ENCODE measurements at places on chromosomes 6 and 20.

GRCh38 chr6:5782783-5783547 is 223.8 kb downstream of the NRN1 start:
- no peak for DNase-seq

- DNase-seq: no peak
These were observed 475.3 kb upstream of the SOX4 start for GRCh38 chr6:21118216-21118780.

DNA sequence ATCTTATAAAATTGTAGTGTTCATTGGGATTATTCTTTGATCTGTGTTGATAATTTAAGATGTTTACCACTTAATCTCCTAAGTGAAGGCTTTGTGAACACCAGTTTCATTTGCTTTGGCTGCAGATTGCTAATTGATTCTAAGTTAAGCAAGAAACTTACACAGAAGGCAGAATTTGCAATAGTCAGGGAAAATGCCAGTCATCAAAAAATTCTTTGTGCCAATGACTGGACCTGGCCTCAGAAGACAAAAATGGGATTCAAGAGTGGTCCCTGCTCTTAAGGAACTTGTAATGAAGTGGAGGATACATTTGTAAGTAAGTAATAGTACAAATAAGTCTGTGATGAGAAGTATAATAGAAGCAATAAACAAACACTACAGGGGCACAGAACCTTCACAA is 63.3 kb upstream of the EXOC2 start:
- DNase-seq: no peak

DNA sequence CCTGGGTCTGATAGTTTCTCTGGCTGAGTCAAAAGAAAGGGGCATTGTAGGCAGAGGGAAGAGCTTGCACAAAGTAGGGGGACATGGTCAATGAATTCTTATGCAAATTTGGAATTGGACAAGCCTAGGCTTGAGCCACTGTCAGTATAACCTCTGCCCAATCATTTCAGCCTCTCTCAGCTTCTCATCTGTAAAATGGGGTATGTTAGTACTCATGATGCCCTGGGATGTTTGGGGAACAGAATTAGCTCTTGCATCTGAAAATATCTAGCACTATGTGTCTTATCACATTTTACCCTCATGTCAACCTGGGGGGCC is 148.6 kb downstream of the DHX35 start:
- DNase-seq: no peak

- no peak for DNase-seq
These were observed 623.4 kb downstream of the CDH26 start for GRCh38 chr20:60581606-60582115.

GRCh38 chr6:22145376-22145775 is 151.5 kb downstream of the PRL start:
- no peak for DNase-seq

- no peak for DNase-seq
These were observed 61.7 kb downstream of the ESF1 start for GRCh38 chr20:13723011-13723410.

- DNase-seq: no peak
These were observed 277.7 kb downstream of the NRN1 start for GRCh38 chr6:5729080-5729434.

DNA sequence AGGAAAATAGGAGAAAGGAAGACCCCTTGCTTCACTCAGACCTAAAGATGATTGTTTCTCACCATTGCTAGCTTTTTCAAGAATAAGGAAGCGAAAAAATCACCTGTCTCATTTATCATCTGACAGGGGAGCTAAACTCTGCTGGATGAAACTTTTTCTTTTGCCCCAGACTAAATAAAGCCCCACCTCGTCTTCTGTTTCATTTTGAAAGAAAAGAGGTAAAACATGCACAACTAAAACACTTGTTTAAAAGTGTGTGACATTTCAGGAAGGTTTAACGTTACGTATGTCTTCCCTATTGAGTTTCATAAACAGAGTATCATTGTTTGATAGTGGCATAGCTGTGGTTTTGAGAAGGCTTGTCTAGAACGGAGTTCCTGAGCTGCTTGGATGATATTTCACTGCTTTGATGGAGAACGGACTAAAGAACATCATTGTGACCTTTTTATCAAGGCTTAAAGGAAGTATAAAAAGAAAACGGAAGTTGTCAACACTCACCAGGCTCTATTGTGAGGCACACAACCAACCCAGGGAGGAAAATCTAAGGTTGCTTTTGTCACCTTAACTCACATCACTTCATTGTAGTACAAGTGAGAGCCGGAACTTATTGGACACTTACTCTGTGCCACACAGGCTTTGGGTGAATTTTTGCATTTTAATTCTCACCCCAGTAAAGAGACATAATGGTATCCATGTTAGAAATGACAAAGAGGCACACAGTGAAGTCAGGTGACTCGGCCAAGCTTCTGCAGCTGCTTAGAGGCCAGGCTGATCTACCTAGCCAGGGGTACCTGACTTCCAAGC is 29.5 kb downstream of the TSHZ2 start:
- no peak for DNase-seq

GRCh38 chr20:20462185-20462584 is 94.3 kb downstream of the INSM1 start:
- DNase-seq: no peak

DNA sequence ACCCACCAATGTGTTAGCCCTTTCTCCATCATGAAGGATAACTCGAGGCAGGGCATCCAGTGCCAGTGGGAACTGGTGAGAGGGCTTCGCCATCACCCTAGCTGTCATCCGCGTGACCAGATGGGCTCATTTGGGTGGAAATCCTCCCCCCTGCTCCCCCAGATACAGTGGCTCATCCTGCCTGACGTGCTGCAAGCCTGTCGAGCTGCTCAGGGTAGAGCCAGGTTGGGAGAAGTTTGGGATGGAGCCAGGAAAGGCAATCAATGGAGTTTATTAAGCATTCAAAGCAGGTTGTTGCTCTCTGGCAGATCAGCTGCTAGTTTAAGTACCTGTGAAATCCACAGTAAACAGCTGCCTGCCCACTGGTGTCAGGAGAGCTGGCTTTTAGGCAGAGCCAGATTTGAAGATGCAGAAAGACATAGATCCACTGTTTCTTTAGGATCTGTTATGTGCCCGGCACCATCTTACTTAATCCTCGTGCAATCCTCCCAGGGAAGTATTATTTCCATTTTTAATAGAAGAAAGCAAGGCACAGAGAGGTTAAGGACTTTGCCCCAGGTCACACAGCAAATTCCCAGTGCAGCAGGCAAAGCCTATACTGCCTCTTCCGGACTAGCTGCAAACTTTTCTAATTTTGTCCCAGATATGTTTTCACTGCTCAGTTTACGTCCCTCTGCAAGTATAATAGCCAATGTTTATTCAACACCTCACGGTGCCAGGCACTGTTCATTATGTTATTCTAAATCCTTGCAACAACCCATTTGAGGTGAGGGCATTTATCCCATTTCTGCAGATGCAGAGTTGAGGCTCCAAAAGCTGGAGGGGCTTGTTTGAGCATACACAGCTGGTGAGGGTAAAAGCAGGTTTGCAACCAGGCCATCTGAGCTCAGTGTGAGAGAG is 54.1 kb upstream of the KCNG1 start:
- no peak for DNase-seq

GRCh38 chr6:6458172-6458571 is 130.3 kb upstream of the LY86 start:
- DNase-seq: no peak

DNA sequence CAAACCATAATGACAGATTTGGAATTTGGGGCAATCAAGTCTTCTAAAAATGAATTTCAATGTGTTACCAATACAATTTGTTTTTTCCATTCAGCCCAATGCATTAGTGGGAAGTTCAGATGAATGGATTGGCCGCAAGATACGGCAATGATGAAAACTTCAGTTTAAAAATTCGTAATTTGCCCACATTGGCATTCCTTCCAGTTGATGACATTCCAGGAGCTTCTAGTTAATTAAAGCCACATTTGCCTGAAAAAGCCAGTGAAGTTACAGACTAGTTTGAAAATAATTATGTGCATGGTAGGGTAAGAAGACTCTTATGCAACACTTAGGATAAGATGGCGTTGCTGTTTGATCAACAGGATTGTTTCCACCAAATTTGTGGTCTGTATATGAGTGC is 46.2 kb downstream of the NHLRC1 start:
- no peak for DNase-seq

DNA sequence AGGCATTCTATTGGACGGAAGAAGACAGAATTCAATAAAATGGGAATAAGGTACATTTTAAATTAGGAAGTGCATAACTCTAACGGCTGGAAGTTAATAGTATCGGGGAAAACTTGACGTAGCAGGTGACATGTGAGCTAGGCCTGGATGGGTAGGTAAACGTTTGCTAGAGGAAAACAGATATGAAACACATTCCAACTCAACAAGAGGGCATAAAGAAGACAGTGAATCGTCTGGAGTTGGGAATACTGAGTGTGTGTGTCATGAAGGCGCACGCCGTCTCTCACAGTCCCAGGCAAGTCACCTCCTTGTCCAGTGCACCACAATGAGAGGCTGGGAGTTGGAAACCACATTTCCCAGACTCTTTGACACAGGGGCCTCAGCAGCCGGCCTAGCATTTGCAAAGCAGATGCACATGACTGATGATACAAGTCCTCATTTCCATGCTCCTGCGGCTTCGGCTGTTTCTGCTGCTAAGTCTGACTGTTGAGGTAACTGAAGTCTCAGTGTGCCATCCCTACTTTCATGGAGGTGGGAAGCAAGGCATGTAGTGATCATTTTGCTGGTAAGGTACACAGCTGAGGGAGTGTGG is 16.5 kb upstream of the NHSL1 start:
- no peak for DNase-seq

- DNase-seq: no peak
These were observed 169.5 kb upstream of the RIPOR2 start for GRCh38 chr6:25105070-25105925.

- DNase-seq: no peak
These were observed 15.9 kb upstream of the ITPR3 start for GRCh38 chr6:33604941-33605854.

- DNase-seq: no peak
These were observed 104.4 kb downstream of the SYNE1 start for GRCh38 chr6:152532556-152533422.

DNA sequence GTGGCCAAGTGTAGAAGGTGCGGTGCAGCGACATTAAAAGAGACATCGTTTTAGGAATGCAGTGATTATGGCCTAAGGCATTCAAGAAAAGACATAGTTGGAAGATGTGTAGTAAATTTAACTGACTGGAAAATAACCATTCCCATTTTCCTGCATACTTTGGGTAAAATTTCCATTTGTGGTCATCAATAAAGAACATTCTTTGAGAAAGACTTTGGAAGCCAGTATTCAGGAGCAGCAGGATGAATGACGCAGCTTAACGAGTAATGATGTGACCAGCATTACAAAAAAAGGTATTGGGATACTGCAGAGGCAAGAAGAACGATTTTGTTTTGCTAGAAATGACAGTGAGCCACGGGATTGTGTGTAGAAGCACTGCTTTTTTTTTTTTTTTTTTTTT is 7.0 kb upstream of the RWDD1 start:
- no peak for DNase-seq

DNA sequence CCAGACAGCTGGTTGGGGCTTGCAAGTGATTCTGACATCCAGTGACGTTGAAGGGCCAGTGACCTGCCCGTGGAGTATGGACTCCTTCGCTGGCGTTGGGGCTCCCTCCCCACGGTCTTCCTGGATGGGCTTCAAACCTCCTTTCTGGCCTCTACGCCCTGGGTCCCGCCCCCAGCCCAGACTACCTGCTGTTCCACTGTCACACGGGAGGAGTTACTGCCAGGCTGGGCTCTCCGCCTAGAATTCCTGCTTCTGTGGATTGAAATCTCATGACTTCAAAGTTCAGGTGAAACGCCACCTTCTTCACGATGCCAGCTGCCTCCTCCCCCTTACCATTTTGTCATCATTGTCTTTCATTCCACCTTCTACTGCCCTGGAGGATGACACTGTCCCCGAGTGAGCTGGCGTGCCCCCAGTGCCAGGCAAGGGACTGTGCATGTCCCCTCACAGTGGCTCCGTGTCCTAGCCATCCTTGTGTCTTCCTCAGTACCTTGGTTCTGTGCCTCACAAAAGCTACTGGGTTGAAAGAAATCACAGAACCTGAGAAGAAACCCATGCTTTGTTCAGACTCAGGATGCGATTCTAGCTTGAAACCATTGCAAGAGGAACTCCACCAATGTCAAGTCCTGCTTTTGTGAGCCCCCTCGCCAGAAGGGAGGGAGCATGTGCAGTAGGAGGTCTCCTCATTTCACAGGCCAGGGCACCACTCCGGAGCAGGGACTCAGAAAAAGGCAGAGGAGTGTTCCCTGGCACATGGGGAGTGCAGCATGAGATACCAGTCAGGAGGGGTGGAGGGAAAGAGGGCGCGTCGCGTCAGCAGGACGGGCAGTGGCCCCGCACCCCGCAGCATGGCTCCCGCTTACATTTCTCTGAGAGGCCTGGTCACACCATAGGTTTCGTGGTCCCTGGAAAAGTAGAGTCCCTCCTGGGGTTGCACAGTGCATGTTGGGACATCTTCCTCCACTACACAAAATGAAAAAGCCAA is 11.0 kb upstream of the IRF4 start:
- DNase-seq: no peak

- DNase-seq: no peak
These were observed 1.3 kb downstream of the SEC63 start for GRCh38 chr6:107956586-107957307.

DNA sequence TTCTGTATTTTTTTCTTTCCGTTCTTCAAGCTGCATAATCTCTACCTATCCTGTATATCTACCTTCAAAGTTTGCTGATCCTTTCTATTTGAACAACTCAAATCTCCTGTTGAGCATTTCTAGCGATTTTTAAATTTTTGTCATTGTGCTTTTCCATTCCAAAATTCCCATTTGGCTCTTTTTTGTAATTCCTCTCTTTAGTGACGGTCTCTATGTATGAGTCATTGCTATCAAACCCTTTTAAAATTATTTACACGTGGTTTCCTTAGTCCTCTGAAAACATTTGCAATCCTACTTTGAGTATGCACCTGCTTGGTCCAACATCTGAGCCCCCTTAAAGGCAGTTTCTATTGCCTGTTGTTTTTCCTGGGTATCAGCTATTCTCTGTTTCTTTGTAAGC is 100.5 kb upstream of the FOXC1 start:
- DNase-seq: no peak

GRCh38 chr6:3693831-3694230 is 57.7 kb downstream of the PXDC1 start:
- DNase-seq: no peak

GRCh38 chr6:36484736-36485135 is 41.9 kb downstream of the KCTD20 start:
- DNase-seq: no peak

DNA sequence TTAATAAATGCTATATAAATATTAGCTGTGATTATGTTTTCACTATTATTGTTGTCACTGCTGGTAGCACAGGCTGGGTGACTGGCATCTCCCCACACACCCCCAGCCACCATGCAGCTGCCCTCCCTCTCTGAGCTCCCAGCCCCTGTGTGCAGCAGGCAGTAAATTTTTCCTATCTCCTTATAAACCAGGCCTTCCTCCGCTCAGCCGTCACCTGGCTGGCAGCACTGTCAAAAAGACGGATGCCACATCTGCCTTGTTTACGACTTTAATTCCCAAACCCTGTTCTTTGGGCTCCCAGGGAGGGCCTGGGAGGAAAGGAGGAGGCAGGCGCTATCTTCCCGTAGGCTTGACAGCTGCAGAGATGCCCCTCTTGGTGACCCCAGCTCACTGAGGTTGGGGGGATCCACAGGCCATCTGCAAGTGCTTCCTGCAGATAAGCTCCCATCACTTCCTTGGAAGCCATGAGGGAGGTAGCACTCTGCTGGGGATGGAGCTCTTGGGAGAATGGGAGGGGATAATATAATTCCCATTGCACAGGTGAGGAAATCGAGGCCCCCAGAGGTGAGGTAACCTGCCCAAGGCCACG is 94.5 kb downstream of the GRM4 start:
- no peak for DNase-seq

All from amygdala (tissue), 56 donors.